Stimulated activated CD4-positive, alpha-beta T cell treated with anti-CD3 and anti-CD28 coated beads, Interleukin-1b, Interleukin-23, amount 100 ng/mL, for 48 hours (primary cell): ENCODE measurements at places on chromosomes 7 and 10.

DNA sequence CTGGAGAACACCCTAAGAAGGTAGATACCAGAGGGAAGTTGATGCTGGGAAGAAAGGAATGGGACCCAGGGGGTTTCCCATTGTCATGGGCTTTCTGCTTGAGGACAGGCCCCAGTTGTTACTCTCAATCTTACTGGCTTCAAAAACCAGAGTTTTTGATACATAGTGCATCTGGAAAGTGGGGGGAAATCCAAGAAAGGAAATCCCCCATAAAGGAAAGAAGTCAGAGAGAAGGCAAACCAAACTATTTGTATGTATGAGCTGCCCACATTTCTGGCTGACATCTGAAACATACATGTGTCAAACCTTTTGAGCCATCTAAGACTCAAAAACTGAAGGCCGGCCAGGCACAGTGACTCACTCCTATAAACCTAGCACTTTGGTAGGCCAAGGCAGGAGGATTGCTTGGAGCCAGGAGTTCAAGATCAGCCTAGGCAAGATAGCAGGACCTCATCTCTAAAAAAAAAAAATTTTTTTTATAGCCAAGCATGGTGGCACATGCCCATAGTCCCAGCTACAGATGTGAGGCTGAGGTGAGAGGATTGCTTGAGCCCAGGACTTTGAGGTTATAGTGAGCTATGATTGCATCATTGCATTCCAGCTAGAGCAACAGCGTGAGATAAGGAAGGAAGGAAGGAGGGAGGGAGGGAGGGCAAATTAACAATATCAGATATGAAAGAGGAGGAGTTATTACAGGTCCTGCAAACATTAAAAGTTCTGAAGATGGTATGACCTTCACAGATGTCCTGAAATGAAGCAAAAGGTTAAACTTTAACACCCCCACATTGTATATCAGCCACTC lies 6.7 kb upstream of the COA1 start:
- peak; percentile 67 for DNase-seq

GRCh38 chr10:71522442-71523144 lies 125.9 kb downstream of the CDH23 start:
- no peak for DNase-seq

DNA sequence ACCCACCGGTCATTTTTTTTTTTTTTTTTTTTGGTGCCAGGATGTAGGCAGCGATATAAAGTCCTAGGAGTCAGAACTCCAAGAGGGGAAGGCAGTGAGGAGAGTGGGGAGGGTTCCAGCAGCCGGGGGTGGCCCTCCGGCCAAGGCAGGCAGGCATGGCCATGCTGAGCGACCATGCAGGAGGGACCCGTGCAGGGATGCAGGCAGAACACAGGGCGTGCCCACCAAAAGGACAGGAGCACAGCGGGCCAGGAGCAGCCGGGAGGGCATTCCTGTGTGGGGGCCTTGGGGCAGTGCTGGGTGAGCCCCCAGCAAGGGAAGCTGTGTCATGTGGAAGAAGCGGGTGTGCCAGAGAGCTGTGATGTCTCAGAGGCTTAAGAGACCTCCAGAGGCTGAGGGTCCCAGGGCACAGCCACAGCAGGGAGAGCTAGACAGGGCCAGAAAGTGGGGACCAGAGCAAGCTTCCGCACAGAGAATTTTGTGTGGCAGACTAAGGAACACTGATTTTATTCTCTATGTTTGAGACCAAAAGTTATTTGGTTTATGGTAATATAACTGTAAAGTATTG lies 5.7 kb downstream of the ZFAND2A start:
- DNase-seq = no peak

DNA sequence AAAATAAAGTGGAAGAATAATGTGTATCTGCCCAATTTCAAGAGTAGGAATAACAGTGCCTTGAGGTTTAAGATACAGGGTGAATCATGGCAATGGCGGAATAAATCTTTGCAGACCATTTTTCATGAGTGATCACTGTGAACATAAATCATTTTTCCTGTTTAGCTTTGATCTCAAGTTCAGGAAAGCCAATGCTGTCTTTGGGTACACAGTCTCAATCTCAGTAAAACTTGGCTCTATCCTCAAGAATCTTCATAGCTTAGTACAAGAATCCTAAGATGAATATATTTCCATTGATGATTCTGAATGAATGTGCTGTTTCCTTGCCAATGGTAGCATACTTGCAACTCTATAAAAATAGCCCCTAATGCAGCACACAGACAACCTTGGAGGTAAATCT lies 6.8 kb downstream of the NAMPT start:
- no peak for DNase-seq

DNA sequence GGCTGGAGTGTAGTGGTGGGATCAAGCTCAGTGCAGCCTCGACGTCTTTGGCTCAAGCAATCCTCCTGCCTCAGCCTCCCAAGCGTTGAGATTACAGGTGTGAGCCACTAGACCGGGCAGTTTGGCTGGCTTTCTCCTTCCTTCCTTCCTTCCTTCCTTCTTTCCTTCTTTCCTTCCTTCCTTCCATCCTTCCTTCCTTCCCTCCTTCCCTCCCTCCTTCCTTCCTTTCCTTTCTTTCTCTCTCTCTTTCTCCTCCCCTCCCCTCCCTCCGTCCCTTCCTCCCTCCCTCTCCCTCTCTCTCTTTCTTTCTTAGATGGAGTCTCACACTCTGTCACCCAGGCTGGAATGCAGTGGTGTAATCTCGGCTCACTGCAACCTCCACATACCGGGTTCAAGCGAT lies 7.6 kb upstream of the VPS37D start:
- no peak for DNase-seq

GRCh38 chr10:73517166-73517888 lies 21.5 kb upstream of the PPP3CB start:
- DNase-seq = no peak

DNA sequence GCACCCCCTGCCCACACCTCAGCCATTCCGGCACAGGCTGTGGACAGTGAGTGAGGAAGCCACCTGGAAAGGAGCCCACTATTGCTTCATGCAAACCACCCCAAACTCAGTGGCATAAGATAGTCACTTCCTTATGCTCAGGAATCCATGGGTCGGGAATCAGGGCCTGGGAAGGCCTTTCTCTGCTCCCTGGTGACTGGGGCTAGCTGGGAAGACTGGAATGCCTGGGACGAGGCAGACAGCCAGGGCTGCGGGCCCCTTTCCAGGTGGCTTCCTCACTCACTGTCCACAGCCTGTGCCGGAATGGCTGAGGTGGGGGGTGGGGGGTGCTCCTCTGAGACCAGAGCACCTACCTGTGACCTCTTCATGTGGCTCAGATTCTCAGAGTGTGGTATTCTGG lies 74.1 kb upstream of the GRB10 start:
- no peak for DNase-seq

DNA sequence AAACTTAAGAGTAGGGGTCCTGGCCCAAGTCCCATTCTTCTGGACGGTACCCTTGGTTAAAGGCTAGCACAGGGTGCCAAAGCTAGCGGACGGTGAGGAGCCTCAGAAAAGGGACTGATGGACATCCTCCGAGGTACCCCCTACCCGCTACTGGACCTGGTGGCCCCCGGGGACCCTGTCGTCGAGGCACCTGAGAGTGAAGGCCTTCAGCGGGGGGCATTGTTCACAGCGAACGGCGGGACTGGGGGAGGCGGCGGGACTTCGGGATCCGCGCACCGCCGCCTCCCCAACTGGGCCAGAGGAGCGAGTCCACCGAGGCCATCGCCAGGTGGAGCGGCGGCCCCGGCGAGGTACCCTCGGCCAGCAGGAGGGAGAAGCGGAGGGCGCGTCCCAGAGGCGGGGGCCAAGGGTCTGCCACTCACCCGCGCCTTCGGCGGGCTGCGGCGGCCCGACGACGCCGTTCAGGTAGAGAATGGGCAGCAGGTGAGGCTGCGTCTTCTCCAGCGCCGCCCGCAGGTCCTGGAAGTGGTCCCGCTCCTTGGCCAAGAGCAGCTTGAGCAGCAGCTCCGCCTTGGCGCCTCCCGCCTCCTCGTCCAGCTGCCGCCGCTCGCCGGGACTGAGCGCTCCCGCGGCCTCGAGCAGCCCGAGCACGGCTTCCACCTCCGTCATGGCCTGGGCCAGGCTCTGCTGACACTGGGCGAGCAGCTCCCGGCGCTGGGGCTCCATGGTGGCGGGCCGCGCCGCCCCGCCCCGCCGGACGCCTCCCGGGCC lies 575 bp downstream of the DLG5 start:
- DNase-seq = peak; percentile 32

DNA sequence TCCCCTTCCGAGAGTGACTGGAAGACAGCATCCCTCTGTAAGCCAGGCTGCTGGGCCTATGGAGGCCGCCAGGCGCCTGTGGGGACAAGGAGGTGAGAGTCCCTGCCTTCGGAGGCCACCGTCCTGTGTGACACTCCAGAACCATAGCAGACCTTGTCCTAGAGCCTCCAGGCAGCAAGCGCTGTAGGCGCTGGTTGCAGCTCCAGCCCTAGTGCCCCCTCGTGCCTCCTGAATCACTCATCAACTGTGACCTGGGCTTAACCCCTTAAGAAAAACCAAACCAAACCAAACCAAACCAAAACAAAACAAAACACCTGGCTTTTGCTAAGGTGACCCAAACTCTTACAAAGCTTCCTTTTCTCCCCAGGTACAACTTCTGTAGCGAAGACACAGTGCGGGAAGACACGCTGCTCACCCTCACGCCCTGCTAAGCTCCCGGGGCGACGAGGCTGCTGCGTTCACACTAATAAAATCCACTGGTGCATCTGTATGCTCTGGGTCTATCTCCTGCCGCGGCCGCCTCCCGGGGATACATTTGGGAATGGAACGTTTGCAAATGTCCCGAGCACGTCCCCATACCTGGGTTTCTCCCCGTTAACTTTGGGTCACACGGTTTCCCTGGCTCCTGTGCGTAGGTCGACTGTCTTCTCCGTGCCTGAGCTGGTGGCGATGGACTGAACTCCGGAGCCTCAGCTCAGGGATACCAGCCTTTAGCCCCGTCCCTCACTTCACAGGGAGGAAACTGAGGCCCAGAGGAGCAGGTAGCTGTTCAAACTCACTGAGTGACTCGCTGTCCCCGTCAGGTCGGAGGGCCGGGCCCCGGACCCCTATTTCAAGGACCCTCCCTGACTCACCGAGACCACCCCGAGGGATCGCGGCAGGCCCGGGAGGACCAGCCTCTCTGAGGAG lies 11.8 kb upstream of the PNLIPRP2 start:
- DNase-seq = no peak

GRCh38 chr10:30445711-30446110 lies 11.7 kb downstream of the MAP3K8 start:
- DNase-seq = no peak

- DNase-seq = peak; percentile 60
These were observed 106.7 kb downstream of the TES start for GRCh38 chr7:116316838-116317628.

- DNase-seq = peak; percentile 81
These were observed 15.6 kb downstream of the PDAP1 start for GRCh38 chr7:99392659-99393354.

DNA sequence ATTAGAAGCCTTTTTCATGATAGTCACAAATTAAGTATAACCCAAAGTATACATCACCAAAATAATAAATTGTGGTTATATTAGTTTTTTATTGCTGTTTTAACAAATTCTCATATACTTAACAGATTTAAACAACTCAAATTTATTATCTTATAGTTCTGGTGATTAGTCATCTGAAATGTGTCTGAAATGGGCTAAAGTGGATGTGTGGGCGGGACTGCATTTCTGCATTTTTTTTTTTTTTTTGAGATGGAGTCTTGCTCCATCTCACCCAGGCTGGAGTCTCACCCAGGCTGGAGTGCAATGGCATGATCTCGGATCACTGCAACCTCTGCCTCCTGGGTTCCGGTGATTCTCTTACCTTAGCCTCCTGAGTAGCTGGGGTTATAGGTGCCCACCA lies 891.5 kb upstream of the CELF2 start:
- no peak for DNase-seq

DNA sequence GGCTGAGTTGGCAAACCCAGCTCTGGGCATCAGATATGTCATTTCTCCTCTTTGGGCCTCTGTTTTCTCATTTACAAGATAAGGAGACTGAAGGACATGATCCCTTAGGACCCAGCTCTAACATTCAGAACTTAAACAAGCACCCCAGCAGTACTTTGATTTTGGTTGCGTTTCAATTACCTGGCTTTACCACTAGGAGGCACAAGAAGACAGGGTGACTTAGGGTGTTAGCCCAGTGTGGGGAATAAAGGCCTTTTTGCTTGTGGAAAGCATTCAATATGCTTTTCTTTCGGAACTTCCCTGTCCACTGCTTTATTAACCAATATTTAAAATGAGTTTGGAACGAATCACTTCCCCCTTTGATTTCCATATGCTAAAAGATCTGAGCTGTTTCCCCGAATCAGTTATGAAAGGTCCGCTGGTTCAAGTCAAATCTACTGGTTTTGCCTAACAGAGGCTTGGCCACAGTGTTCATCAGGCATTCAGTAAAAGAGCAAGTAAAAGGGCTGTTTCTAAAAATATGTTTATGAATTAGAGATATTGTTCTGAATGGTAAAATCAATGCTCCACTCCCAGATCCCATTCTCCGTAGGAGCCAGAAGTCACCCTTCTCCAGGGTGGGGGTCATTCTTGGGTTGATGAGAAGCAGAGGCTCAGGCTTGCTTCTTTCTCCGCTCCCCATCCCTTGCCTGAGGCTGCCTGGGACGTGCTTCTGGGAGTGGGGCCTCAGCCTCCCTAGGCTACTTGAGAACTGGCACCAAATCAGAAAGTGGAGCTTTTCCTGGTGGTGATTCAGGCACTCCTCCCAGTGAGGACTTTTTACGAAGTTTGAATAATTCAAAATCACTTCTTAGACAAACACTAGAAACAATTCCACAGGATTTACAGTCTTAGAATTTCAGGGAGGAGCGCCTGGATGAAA lies 105.5 kb downstream of the MYOF start:
- peak; percentile 16 for DNase-seq
